Stimulated activated CD4-positive, alpha-beta T cell treated with anti-CD3 and anti-CD28 coated beads, Interleukin-15, amount 100 ng/mL, for 1 hour (primary cell): ENCODE measurements at places on chromosomes 12 and 14.

DNA sequence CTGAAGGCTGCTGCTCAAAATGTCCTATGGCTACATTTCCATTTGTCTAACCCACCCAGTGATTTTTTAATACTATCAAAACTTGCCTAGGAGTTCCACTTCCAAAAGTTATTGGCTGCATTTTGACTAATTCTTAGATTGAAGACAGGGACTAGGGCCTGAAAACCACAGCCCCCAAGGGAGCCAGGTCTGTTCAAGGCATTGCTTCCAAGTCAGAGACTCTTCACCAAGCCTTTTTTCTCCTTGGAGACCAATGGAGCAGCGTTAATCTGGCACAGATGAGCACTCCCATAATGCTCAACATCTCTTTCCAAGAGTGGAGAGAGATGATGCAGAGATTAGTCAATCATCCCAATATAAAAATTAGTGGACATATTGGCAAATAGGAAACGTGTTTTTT is 112.5 kb upstream of the HIF1A start:
- no peak for DNase-seq

GRCh38 chr14:68733086-68733914 is 59.6 kb downstream of the ZFP36L1 start:
- no peak for DNase-seq

- DNase-seq: no peak
Observed at GRCh38 chr12:87469295-87469694, 559.9 kb downstream of the C12orf50 start.

GRCh38 chr14:95697764-95698163 is 11.5 kb downstream of the TCL1B start:
- DNase-seq: no peak

DNA sequence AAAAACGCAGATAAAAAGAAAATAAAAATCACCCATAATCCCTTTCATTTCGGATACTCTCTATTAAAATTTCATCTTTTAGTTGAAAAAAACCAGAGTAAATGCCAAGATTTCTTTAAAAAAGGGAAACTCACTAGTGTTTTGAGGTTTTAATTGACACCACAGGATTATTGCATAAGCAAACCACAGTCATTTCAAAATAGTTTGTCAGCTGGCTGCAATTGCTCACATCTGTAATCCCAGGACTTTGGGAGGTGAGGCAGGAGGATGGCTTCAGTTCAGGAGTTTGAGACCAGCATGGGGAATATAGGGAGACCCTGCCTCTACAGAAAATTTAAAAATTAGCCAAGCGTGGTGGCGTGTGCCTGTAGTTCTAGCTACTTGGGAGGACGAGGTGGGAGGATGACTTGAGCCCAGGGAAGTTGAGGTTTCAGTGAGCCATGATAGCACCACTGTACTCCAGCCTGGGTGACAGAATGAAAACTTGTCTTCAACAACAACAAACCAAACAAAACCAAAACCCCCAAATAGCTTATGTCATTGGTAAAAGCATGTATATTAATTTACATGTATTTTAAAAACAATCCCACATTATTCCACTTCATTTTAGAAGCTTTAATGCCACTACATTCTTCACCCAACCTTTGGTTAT is 48.8 kb downstream of the SYNE2 start:
- DNase-seq: no peak

GRCh38 chr12:57031138-57031725 is 14.9 kb upstream of the TAC3 start:
- no peak for DNase-seq

- peak; percentile 55 for DNase-seq
Observed at GRCh38 chr12:31324116-31324844, 1.7 kb downstream of the SINHCAF start.

DNA sequence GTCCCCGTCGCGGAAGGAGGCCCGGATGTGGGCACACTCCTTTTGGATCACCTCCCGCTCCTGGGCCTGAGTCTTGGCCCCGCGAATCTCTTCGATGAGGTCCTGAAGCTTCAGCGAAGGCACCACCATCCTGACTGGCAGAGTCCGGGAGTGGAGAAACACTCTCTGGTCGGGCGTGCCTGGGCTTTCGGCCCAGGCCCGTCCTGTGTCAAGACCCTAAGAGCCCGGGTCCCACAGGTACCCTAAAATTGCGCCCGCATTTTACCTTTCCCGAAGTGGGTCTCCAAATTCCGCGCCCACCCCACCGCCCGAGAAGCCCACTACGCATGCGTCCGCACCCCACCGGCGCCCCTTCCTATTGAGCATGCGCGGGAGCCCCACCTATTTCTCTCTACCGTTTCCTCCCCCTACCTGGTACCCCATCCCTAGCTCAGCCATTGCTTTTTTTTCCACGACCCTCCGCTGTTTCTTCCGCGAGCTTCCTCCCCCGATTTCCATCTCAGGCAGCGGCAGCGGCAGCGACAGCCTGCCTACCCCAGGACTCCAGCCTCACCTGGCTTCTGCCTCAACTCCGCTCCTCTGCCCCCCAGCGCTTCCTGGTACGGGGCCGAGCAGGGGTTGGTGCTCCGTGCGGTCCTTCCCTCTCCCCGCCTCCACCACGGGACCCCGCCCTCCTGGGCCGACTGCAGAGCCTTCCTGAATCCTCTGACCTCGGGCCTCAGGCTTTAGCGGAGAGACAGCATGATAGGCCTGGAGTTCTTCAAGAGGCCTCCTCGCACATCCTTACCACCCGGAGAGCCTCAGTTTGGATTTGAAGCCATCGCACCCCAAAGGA is at the start of gene AP1G2:
Gene AP1G2, minus strand, starts transcription at position 606 of the 835 bp plus-strand sequence. Its CDS starts 477 bp downstream, at position 129.
- DNase-seq: peak; percentile 71

GRCh38 chr12:77645966-77646598 is 184.6 kb upstream of the NAV3 start:
- DNase-seq: no peak

DNA sequence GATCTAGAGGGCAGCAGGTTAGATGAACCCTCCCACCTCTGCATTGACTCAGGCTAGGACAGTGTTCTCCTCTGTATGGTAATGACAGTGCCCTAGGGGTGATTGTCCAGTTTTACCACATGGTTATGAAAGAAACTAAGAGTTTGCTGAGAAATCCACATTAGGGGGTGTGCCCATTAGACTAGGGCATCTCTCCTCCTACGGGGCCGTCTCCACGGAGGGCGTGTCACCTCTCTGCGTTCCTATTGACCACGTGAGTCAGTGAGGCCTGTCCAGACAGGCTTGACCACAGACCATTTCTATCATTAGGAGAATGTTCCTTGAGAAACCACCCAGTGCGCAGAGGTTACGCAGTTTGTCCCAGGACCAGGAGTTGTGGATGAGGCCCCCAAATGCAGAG is 8.3 kb downstream of the MVK start:
- no peak for DNase-seq

DNA sequence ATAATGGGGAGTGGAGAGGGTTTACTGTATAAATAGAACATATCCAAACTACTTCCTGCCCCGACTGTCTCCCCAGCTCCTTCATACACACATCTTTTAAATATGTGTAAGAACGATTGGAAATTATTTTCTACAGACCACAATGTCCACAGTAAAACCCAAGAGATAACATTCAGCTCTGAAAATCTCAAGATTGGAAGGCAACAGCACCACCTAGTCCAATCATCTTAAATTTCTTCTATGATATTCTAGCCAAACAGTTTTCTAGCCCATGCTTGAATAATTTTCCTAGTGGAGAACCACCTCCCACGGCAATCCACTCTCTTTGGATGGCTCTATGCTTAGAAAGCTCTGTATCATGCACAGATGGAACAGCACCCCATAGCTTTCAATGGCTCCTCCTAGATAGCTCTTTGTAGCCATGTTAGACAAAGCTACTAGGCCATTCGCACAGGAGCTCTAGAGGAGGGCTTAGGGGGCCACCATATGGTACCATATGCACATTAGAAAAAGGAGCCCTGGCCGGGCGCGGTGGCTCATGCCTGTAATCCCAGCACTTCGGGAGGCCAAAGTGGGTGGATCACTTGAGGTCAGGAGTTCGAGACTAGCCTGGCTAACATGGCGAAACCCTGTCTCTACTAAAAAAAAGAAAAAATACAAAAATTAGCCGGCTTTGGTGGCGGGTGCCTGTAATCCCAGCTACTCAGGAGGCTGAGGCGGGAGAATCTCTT is 18.1 kb downstream of the VDR start:
- no peak for DNase-seq

DNA sequence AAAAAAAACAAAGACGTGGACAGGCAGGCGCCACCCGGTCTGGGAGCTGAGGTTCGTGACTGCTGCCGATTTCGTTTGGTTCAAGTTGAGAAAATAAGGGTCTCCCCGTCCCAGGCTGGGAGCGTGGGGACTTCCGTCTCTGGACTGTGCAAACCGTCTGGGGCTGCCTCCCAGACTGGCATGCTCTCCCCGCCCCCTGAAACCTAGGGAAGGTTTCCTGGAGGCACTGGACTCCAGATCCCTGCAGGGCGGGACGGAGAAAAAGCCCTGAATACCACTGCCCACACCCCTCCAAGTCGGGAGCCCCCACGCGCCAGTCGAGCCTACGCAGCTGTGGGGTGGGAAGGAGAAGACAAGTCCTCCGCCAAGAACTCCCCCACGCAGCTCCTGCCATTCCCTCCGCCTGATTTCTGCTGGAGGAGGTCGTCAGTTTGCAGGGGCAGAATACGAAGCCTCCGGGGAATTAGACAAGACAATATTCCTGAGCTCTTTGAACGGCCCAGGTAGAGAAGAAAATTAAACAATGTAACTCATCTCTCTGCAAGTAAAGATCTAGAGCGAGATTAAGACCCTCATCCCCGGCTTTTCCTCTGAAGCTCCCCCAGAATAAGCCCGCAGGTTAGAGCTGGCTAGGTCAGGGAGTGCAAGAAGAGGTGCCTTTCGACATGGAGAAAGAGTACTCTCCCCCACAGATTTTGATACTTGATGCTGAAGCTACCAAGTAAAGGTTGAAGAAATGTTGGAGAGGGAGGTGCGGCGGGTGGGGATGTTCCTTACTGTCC is 10.4 kb upstream of the HOXC13 start:
- no peak for DNase-seq

- DNase-seq: no peak
Observed at GRCh38 chr12:3531496-3531895, 40.5 kb downstream of the PRMT8 start.

GRCh38 chr14:29233188-29233587 is 466.6 kb downstream of the FOXG1 start:
- no peak for DNase-seq

GRCh38 chr14:61491224-61491623 is 169.8 kb downstream of the PRKCH start:
- DNase-seq: no peak

DNA sequence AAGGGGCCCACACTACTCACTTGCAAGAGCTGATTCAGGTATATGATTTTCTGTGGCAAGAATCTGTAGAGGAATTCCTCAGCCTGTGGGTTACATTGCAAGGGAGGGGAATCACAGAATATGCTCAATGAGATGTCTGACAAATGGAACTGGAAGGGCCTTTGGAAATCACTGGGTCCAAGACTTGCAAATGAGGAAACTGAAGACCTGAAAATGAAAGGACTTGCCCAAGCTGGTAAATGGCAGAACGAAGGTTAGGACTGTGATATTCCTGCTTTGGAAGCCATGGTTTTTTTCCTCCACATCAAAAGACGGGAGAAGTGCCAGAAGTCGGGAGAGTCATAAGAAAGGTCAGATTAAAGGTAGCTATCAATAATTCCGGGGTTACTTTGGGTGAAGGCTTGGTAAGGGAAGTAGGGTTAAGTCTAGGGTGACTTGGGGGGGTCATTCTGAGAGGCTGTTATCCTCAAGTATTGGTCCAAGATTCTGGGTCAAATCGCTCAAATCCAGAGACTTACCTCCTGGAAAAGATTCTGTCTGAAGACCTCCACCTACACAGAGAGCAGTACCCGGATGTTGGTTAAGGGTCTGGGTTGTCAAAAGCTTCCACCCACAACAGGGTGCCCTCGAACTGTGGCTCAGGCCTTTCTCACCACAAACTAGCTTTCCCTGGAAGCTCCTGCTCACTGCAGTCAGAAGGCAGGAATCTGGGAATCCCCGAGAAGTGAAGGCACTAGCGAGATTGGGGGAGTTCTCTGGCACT is 539 bp downstream of the PSME2 start:
- DNase-seq: no peak

- DNase-seq: no peak
Observed at GRCh38 chr12:26212988-26213387, 17.6 kb downstream of the SSPN start.

DNA sequence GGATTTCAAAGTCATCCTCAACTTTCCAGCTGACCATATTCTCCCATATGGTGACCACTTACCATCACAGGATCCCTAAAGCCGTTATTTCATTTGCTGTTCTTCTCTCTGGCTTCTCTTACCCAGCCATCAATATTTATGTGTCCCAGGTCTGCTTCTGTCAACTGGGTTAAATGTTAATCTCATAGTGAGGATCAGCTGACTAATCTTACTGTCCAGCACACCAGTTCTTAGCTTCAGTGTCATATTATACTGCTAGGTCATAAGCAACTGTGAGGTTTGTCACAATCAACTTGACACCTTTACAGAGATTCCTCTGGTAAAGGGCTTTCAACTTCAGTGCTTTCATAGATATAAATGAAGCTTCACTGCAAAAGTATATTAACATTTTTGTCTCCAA is 294.4 kb downstream of the DIO2 start:
- DNase-seq: no peak
